HT1080 (cell line): ENCODE measurements at places on chromosomes 1 and 21.

DNA sequence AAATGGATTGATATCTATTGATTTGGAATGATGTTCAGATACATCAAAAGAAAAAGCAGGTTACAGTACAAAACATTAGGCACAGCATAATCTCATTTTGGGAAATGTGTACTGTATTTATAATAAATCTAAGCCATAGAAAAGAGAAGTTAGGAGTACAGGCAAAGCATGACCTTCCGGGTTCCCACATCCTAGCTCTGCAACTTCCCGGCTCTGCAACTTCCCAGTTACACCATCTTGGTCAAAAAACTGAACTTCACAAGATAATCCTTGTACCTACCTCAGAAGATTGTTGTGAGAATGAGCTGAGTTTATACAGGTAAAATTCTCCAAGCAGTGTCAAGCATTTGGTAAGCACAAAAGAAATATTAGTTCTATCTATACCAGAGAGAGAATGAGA, 21.7 kb upstream of the SLC44A3 start:
- no peak for DNase-seq

DNA sequence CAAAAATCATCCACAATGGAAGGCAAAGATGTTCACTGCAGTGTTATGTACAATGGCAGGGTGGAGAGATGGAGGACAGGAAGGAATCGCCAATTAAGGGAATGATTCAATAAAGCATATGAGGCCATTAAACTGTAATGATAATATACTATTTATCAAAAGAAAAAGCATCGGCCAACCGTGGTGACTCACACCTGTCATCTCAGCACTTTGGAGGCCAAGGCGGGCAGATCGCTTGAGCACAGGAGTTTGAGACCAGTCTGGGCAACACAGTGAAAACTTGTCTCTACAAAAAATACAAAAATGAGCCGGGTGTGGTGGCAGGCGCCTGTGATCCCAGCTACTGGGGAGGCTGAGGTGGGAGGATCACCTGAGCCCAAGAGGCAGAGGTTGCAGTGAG, 89.1 kb downstream of the SSBP3 start:
- no peak for DNase-seq

DNA sequence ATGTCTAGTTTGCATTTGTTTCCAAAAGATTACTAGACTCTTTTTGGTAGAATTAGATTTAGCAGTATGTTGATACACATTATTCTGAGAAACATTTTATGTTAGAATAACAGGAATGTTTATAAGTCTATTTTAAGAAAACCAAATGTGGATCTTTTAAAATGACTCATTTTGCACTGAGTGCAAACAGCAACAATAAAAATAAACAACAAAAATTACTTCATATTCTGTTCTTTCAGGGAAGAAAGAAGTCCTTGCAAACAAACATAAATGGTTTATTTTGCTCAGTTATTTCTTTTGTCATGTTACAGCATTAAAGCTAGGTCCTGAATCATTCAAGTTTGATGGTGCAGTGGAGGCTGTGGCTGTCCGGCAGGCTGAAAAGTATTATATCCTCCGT, 106.8 kb upstream of the TENT5C start:
- no peak for DNase-seq

DNA sequence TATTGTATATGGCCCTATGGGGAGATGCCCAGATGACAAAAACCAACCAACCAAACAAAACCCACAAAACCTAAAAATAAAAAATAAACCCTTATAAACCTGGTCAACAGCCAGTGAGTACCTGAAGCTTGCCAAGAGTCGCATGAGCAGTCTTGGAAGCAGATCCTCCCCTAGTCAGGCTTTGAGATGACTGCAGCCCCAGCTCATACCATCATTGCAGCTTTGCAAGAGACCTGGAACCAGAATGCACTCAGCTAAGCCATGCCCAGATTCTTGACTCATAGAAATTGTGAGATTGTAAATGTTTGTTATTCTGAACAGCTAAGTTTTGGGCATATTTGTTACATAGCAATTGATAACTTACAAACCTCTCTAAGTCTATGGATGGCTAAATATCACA, 326.8 kb downstream of the HLX start:
- DNase-seq = no peak

- DNase-seq = peak; percentile 36
Observed at GRCh38 chr1:58573705-58574591, 3.1 kb downstream of the TACSTD2 start.
